ENCODE measurements at places on chromosomes 7 and 10.

DNA sequence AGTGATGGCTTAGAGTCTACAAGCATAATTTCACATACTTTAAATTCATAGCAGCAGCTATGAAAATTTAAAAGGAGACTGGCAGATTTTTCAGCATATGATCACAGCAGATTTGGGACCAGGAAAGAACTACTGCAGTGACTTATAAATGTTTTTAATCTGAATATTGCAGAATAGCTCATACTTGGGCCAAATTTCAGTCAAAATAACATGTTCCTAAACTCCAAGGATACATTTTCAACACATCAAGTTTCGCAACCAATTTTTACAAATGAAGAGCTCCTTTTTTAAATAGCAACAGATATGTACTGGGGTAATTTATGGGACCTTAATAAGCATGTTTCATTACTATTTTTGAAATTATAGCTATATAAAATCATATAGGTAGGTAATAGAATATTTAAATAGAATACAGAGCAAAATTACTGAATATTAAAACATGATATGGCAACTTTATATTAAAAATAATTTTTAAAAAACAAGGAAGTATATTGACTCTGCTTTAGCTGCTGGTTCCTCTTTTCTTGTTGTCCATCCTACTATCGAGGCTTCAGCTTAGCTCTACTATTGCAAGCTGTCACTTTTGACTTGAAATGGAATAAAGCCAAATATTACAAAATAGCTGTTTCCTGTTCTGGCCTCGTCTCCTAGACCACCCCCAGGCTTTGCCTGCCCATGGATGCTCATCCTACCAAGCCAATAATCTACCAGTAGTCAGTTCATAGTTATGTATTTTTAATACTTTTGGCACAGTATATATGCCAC lies 123.1 kb downstream of the NRBF2 start:
- peaks cover 45% of the 10 kb centered on the region for H3K4me1 ChIP-seq
- H3K27me3 ChIP-seq = no peaks in the 10 kb centered on the region
- H3K27ac ChIP-seq = no peak overlapping the region
- peak; percentile 86 for DNase-seq
- no peak overlapping the region for H3K4me3 ChIP-seq
- H3K36me3 ChIP-seq = no peaks in the 10 kb centered on the region

- peak; percentile 67 for DNase-seq
- no peak overlapping the region for H3K27ac ChIP-seq
- H3K4me3 ChIP-seq = no peak overlapping the region
- H3K4me1 ChIP-seq = no peaks in the 10 kb centered on the region
Observed at GRCh38 chr7:138304071-138304320, 156.1 kb upstream of the TRIM24 start.

DNA sequence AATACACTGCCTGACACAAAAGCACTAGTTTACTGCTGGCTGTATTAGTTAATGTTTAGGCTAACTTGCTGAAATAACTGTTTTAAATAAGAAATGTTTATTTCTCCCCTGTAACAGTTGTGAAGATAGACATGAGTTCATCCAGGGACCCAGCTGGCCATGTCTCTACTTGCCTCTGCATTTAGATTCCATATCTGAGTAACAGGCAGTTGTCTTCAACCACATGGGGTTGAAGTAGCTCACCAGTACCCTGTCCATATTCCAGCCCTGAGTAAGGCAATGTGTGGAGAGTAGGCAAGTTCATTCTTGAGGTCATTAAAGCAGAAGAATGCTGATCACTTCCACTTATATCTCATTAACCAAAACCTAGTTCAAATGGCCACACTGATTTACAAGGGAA lies 31.1 kb upstream of the RSBN1L start:
- H3K27ac ChIP-seq = no peak overlapping the region
- no peak overlapping the region for H3K4me3 ChIP-seq
- DNase-seq = no peak
- no peaks in the 10 kb centered on the region for H3K4me1 ChIP-seq
- H3K27me3 ChIP-seq = no peaks in the 10 kb centered on the region

DNA sequence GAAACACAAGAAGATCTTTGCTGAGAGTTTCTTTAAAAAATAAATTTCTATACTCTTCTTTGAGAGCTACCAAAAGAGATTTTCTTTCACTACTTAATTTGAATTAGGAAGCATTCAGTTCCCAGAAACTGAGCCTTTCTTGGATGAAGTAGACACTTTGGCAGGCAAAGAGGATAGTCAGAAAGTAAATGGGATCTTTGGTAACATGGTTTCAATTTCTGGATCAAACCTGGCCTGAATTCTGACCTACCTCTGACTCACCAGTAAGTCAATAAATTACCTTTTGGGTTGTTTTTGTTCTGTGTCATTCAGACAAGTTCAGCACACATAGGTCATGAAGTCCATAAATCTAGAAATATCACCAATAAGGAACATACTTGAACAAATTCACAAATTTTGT lies 26.8 kb upstream of the CABCOCO1 start:
- no peak for DNase-seq
- H3K4me1 ChIP-seq = peaks cover 9% of the 10 kb centered on the region
- H3K4me3 ChIP-seq = no peak overlapping the region
- no peak overlapping the region for H3K27ac ChIP-seq

DNA sequence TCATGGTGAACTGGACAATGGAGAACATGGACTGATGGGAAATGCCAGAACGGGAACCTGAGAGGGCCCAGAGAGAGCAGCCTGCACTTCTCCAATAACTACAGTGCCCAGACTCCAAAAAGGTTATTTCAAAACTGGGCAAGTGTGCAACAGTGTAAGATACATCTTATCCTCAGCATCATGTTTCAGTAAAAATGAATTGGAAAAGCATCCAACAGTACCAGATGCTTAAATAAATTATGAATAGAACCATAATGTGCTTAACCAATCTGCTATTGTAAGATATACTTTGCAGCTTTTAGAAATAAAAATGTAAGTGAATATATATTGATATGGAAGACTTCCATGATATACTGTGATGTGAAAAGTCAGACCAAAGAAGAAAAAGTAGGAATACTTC lies 303.3 kb downstream of the GRID1 start:
- no peaks in the 10 kb centered on the region for H3K27me3 ChIP-seq
- H3K4me1 ChIP-seq = no peaks in the 10 kb centered on the region
- no peak overlapping the region for H3K4me3 ChIP-seq
- H3K27ac ChIP-seq = no peak overlapping the region

DNA sequence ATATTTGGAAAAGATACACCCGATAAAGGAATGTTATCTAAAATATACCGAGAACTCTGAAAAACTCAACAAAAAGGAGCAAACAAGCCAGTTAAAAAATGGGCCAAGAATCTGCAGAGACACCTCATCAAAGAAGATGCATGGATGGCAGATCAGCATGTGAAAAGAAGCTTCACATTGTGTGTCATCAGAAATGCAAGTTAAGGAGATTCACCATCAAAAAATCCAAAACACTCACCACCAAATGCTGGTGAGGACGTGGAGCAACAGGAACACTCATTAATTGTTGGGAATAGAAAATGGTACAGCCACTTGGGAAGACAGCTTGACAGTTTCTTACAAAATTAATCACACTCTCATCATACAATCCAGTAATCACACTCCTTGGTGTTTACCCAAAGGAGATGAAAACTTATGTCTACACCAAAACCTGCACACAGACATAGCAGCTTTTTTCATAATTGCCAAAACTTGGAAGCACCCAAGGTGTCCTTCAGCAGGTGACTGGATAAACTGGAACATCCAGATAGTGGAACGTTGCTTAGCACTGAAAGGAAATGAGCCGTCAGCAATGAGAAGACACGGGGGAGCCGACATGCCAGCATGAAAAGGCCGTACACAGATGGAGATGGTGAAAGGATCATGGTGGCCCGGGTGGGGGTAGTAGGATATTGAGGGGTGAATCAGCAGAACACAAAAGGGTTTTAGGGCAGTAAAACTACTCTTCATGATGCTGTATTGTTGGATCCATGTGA lies 27.9 kb upstream of the PWWP2B start:
- H3K27ac ChIP-seq = no peak overlapping the region
- peaks cover 7% of the 10 kb centered on the region for H3K36me3 ChIP-seq
- H3K4me1 ChIP-seq = no peaks in the 10 kb centered on the region
- H3K27me3 ChIP-seq = no peaks in the 10 kb centered on the region
- no peak for DNase-seq
- H3K4me3 ChIP-seq = no peak overlapping the region

DNA sequence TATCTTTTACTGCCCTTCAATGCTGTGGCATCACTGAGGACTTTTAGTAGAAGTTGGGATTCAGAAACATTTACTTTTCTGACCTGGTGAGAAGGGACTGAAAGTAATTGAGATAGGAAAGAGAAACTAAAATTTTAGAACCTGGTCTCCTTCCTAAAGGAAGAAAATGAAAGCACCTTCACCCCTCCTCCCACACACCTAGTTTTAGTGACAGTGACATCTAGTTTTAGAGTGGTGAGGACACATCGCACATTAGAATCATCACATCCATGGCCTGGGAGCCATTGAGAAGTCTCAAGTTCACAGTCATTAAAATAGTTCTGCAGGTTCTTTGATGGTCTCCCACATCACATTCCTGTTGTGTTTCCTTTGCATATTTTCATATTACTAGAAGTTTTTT lies 16.1 kb downstream of the TAS2R41 start:
- no peaks in the 10 kb centered on the region for H3K27me3 ChIP-seq
- H3K27ac ChIP-seq = no peak overlapping the region
- H3K4me3 ChIP-seq = no peak overlapping the region
- H3K4me1 ChIP-seq = peaks cover 7% of the 10 kb centered on the region
